ENCODE measurements at places on chromosomes 2 and 18.

GRCh38 chr18:55487997-55488396, 100.0 kb downstream of the TCF4 start:
- no peak for DNase-seq

DNA sequence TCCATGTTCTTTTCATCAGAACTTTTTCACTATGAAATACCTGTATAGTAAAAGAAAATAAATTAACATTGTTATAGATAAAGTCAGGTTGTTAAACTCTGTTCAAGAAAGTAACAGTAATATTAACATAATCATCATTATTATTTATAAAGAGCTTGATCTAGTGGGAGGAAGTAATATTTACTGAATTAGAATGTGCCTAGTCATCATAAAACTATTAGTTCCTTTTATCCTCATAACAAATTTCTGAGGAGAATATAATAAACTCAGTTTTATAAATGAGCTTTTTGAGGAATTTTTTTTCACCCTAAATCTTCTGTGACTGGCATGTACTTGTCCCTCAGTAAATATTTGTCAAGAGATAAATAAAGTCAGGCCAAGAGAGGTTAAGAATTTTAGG, 78.4 kb downstream of the PLA2R1 start:
- no peak for DNase-seq

DNA sequence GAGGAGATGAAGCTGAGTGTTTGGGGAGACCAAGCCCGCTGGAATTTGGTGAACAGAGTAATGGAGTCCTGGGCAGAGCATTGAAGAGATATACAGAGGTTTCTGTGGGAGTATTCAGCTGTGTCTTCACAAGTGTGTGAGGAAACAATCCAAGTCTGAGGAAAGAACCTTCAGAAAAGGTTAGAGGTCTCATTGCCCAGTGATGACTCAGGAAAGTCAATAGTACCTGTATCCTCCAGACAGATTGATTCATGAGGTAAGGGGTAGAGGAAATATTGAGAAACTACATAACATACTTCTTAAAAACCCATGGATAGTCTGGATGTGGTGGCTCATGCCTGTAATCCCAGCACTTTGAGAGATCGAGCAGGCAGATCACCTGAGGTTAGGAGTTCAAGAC, 392.3 kb downstream of the GALNT13 start:
- DNase-seq = peak; percentile 1

- DNase-seq = peak; percentile 9
Observed at GRCh38 chr2:178700922-178701342, 106.3 kb downstream of the TTN start.

DNA sequence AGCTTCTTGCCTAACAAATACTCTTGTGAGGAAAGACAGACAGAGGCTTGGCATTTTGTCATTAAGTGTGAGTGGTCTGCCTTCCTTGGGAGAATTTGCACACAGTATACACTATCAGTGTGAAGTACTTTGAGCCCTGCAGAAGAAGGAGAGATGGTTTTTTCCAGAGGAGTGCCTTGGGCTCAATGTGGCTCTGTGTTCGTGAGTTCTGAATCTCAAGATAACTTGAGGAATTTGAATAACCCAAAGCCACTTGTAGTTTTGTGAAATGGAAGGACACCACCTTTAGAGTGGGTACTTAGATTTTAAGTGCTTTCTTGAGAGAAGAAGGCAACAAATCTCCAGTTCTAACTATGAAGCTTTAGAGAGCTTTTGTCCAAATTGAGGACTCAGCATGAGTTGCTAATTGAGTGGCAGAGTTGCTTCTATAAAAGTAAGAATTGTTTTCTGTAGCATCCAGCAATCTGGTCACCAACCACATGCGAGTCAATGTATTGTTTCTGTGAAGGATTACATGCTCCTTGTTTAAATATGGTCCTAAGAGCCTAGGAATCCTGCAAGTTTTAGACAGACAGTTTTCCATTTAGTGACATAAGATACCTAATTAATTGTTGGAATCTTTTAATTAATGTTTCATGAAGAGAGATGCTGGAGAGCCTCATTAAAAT, 68.3 kb downstream of the BABAM2 start:
- DNase-seq = no peak

- DNase-seq = no peak
Observed at GRCh38 chr2:233654501-233654900, 17.2 kb upstream of the UGT1A9 start.

DNA sequence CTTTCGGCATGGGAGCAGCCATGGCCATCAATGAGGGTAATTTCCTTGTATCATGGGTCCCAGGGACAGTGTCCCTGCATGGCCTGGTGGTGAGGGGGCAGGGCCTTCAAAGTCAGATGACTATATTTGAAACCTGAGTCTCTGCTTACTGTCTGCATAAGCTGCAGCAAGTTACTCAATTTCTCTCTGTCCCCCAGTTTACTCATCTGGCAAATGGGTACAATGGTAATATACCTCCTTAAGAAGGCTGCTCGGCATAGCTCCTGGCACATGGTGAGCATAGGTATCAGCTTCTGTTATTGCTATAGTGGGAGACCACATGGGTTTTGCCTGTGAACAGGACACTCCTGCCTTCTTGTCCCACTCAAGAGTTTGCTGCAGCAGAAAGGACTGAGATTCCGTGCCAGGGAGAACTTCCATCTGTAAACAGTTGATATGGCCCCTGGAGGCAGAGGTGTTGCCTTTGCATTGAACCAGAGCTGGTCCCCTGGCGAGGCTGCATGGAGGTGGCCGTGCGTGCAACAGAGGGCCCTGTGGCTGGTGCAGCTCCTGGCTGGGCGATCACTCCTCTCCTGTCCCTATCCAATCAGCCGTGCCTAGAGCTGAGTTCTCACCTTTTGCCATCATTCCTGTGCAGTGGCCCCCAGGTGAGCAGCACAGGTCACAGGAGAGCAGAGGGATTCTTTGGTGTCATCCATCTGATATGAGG, 22.7 kb upstream of the IGFBP5 start:
- DNase-seq = no peak

DNA sequence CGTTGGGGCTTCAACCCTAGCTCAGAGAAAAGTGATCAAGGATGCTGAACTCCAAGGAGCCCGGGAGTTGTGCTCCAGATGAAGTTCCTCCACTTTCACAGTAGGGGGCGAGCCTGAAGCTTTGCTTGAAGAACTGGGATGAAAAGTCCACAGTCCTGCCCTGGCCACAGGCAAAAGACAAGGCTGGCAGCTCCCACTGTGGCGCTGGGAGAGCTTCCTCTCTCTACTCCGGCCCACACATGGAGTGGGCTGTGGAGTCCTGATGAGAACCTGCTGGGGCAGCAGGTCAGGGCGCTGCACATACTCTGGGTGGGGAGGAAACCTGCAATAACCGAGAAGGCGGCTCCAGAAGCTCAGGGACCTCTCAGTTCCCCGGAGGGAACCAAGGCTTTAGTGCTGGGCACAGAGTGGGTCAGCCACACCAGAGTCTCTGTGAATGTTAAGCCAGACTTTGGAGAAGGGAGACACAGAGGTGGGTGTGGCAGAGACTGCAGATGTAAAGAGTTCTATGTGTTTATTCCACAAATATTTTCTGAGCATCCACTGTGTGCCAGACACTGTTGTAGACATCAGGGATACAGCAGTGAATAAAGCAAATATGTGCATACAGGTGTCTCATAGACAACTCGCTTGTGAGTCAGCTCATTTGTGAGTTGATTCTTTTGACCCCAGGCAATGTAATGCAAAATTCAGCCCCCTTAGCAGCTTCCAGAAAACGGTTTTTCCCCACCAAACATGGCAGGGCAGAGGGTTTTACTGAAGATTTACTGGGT, 48.0 kb upstream of the MRPL33 start:
- DNase-seq = peak; percentile 76

DNA sequence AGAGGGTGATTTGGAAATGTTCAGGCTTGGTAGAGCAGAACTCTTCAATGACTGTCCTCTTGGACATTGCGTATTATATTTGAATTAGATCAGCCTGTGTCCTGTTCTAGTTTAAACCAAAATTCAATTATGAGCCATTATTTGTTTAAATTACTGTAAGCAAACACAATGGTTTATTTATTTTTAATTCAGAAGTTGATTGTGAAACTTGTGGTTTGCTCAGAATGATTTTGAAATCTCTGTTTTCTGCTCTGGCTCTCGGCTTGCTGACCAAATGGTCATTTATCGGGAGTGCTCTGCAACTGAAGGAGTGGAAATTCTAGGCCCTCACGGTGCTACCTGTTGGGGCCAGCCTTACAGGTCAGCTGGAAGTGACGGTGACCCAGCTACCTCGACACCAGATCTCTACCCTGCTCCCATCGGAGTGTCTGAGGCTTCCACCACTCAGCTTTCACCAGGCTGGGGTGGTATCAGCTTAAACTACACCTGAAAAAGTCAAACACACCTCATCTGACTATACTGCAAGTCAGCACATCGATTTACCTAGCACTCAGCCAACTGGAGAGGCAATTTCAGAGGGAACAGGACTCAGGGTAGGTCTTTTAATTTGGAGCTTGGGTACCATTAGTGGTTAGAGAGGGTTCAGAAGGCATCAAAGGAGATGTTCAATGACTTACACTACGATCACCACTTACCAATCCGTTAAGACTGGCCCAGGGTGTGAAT, 36.8 kb upstream of the GPD2 start:
- peak; percentile 23 for DNase-seq

DNA sequence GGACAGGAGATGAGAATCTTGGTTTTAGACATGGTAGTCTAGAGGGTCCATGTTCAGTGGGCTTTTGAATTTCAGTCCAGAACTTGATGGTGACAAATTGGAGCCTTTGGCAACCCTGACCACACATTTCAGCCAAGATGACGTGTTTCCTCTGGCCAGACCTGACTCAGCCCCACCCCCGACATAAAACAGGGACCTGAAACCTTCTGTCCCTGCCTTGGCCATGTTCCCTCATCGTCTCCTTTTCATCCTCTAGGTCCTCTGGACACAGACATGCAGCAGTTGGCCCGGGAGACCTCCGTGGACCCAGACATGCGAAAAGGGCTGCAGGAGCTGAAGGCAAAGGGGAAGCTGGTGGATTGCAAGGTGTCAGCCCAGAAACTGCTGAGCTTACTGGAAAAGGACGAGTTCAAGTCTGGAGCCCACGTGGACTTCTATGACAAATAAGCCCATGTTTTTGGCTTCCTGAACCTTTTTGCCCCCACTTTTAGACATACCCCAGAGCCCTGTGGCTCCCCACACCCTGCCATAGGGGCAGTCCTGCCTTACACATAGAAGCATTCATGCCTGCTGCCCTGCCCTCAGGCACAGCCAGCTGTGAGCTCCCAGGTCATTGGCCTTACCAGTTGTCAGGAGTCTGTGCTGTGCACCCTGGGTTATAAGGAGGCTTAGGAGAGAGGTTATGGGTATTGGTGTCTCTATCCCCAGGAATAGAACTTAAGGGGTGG, 4.0 kb downstream of the SPR start:
- no peak for DNase-seq
